ENCODE measurements at places on chromosomes 11 and 22. TPM values are rescaled to one million over a fixed set of nuclear protein-coding genes. Genes with fewer than 3 reads are reported as not detected.

Gene CNTN5
- not detected for total RNA-seq

Gene CHRM1
- 0.54 TPM for total RNA-seq

Gene OR8G5
- not detected for total RNA-seq

Gene APOA5
- not detected for total RNA-seq

Gene TRPM5
- 21.5 TPM for total RNA-seq

Gene ADAMTS8
- total RNA-seq = not detected

Gene TRIM49
- total RNA-seq = not detected

Gene H19
- 15.0 TPM for total RNA-seq

All from Peyer's patch (tissue), 4 donors.